ENCODE measurements at places on chromosomes 2 and 18.

GRCh38 chr18:56383349-56383748 lies 255.0 kb downstream of the TXNL1 start:
- no peak for DNase-seq

DNA sequence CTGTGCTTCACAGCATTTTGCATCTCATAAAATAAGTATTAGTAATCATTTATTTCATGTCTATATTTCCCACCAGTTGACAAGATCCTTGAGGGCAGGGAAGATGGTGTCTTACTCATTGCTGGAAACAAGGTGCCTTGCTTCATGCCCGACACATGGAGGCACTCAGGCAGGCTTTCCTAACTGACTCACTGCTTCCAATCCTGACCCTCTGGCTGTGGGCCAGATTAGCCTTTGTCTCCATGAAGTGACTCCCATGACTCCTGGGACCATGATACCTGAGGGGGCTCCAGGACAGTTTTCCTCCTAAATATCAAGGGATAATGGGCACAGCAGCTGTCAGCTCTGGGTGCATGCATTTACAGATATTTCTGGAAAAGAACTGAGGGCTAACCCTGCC lies 275.1 kb downstream of the AGPS start:
- no peak for DNase-seq

GRCh38 chr2:24766609-24767008 lies 26.6 kb downstream of the PTRHD1 start:
- DNase-seq = no peak

DNA sequence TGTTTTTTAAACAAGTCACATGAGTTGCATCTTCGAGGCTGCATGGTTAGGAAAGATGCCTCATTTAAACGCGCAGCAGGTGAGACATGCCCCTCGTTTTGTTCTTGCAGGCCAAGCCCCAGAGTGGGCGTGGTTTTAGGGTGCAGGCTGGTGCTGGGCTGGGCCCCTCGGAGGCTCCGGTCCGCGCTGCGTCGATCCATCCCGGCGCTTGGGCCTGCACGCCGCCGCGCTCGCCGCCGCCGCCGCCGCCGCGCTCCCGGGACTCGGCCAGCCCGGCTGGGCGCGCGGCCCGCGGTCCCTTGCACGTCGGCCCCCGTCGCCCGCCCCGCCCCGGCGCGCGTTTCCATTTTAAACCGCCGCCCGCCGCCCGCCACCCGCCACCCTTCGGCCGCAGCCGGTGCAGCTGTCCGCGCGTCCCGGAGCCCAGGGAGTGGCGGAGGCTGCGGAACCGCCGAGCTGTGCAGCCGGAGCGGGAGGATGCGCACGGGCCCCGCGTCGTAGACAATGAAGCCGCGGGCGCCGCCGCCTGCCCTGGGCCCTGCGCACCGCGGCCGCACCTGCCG lies 175.5 kb downstream of the AGAP1 start:
- peak; percentile 75 for DNase-seq

GRCh38 chr2:167988296-167988695 lies 259.1 kb downstream of the STK39 start:
- DNase-seq = no peak

DNA sequence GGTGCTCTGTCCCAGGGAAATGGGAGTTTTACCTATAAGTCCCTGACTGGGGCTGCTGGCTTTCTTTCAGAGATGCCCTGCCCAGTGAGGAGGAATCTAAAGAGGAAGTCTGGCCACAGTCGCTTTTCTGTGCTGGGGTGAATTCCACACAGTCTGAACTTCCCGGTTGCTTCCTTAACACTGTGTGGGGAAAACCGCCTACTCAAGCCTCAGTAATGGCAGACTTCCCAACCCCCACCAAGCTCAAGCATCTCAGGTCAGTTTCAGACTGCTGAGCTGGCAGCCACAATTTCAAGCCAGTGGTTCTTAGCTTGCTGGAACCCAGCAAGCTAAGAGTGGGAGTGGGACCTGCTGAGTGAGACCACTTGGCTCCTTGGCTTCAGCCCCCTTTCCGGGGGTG lies 54.9 kb downstream of the NUP35 start:
- no peak for DNase-seq

- no peak for DNase-seq
Measured at GRCh38 chr2:238502956-238503791, 76.4 kb downstream of the ASB1 start.

DNA sequence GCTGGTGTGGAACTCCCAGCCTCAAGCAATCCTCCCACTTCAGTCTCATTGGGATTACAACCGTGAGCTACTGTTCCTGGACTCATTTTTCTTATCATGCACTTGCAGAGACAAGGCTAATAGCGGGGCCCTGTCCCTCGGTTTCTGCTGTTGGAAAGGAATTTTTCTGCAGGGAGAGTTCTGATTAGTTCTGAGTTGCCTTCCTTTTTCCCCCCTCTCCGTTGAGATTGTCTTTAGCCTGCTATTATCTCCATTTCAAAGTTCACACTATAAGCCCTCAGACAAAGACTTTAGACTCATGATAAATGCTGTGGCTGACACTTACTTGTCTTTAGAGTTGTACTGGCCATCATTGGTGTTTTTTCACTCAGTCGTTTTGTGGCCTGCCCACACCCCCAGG lies 97.2 kb downstream of the NCOA1 start:
- DNase-seq = no peak

DNA sequence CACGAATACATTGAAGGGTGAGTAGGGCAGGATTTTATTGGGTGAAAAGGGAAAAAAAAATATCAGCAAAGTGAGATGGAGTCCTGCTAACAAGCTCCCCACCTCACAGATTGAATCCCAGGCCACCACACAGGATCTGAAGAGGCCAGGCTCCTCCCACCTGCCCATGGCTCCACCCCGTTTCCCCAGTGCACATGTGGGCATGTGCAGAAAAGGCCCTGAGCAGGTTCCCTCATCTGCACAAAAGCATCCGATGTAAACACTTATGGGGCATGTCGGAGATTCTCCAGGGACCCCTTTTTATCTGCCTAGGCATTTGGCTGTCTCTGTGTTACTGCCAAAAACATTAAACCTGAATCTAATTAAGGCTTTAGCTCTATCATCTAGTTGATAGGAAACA lies 35.2 kb downstream of the SKA1 start:
- no peak for DNase-seq

GRCh38 chr2:149650006-149650405 lies 62.4 kb upstream of the MMADHC start:
- no peak for DNase-seq

- DNase-seq = no peak
Measured at GRCh38 chr2:73739101-73739500, 2.0 kb upstream of the TPRKB start.

DNA sequence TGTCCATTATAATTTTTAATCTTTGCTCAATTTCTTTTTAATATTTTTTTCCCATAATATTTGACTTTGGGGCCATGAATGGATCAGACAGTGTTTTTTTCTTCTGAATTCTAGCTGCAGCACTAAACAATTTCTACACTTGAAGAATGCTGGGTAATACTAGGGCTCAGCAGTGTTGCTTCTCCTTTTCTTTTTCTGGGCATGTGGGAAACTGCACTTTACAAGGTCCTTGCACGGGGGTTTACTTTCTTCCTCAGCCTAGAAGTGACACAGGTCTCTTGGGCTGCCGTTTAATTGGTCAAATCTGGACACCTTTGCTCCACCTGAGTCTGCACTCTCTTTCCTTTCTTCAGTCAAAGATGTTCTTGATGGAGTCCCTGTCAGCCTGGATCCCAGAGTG lies 135.4 kb upstream of the APCDD1 start:
- no peak for DNase-seq

GRCh38 chr2:118322406-118322805 lies 234.1 kb downstream of the INSIG2 start:
- peak; percentile 7 for DNase-seq

DNA sequence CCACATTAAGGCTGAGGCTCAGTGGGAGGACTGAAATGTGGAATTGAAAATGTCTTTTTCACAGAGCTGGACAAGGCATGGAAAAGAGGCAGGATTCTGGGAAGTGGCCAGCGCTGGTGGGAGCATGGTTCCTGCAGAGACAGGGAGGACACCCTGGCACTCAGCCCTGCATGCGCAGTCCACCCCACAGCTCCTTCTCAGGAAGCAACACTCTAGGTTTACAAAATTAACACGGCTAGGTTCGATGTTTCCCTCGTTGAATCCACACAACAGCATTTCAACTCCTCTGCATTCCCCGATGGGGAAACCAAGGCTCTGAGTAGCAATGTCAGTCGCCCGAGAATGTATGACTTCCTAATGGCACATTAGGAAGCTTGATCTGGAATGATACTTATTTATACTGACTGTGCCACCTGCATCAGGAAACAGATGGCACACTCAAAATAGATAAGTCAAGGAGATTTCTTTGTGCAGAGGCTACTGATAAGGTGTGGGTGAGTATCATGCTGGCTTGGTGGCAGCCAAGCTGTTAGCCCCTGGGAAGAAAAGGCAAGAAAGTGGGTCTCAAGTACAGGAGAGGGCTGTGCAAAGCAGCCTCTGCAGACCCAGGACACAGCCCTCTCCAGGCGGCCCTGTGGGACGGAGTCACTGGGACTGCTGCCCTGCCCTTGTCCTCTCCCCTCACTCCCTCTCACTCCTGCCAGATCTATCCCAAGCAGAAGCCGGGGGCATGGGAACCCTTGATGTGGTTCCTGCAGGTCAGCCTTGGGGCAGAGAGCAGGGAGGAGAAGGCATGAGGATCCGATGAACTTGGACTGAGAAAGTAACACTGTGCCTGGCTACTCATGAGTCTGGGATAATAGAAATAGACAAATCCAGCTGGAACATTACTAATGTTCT lies 158.4 kb upstream of the FHL2 start:
- DNase-seq = no peak

DNA sequence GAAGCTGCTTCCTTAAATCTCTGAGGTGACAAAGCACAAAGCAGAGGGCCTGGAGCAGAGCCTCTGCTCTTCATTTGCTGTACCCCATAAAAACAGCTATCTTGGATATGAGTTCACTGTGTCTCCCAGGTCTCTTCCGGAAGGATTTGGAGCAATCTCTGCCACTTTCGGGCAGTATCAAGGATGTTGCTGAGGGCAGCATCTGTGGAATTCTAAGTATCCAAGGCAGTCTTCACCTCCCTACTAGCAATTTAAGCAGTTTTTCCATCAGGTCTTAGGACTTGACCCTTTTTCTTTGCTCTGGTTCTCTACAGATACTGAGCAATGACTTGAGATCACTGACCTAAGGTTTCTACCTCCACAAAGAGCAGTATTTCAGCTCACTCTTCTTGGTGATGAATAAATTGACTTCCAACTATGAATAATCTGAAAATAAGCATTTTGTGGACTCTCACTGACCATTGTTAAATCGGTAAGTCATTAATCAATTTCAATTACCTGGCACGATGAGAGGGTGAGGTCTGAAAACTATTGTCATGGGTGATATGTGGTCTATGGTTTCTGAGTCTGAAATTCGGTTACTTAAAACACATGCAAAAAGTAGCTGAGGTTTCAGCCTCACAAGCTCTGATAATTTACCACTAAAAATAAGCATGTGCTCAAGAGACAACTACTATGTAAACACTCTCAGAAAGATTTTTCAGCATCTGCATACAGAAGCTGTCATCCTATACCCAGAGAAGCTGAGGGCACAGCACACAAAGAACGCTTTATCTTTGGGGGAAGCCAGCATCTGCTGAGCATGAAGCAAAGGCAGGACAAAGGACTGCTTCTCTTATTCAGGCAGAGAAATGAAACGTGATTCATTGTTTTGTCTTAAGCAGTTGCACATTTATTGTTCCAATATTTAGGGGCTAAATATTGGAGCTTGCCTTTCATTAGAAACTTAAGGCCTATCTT lies 32.1 kb upstream of the SPATS2L start:
- no peak for DNase-seq

GRCh38 chr18:35406666-35407065 lies 29.5 kb upstream of the ZNF396 start:
- DNase-seq = peak; percentile 34

DNA sequence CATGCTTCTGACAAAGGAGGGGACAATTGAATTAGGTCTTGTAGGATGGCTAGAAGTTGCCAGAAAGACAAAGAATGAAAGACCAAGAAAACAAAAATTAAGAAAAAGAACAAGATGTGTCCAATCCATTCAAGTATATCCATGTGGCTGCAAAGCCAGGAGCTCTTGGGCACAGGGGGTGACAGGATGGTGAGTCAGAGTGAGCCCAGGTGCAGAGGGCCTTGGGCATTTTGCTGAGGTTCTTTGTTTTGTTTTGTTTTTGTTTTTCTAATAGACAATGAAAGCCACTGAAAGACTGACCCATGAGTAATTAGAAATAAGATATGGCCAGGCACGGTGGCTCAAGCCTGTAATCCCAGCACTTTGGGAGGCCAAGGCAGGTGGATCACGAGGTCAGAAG lies 104.6 kb upstream of the KLHL29 start:
- no peak for DNase-seq

GRCh38 chr2:221529177-221529942 lies 42.7 kb downstream of the EPHA4 start:
- DNase-seq = no peak
